ENCODE measurements at places on chromosomes 2 and 18.

- DNase-seq, result no peak
These were observed 11.2 kb downstream of the ASPRV1 start for GRCh38 chr2:69950241-69950640.

DNA sequence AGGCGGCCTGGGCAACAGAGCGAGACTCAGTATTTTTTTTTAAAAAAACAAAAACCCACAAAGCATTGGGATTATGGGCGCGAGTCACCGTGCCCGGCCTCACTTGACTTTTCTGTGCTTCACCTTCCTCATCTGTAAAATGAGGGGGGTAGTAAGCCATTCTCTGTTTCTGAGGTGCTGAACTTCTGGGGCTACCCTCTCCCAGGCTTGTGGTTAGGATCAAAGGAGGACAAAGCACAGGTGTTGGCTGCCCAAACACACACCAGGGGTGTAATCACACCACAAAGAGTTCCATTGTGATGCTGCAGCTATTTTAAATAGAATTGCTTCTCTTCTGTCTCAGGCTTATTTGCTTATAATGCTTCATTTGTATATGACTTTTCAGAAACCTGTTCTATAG, 35.8 kb upstream of the INHBB start:
- DNase-seq, result no peak

- DNase-seq, result no peak
These were observed 67.4 kb downstream of the SH3YL1 start for GRCh38 chr2:196406-196805.

GRCh38 chr18:38174594-38174993, 609.0 kb upstream of the CELF4 start:
- DNase-seq, result no peak

- no peak for DNase-seq
These were observed 114.4 kb upstream of the ACVR1C start for GRCh38 chr2:157743051-157743450.

- no peak for DNase-seq
These were observed 188.2 kb downstream of the PTH2R start for GRCh38 chr2:208594642-208595385.

- no peak for DNase-seq
These were observed 202.6 kb upstream of the ARL4C start for GRCh38 chr2:234699456-234699855.

DNA sequence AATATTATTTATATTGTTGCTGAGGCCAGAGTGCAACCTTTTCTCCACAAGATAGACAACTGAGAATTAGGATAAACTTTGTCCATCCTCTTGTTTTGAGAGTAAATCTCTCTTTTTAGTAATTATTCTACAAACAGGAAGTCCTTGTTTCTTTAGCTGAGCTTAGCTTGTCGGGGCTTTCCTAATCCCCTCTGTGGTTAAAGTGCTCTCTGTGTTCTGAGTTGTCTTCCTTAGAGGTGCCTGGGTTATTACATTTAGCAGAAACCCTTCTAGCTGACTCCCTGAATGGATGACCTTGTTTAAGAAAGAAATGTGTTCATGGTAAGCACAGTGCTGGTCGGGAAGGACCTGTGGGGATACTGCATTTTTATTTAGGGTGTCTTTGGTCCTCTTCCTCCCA, 12.7 kb downstream of the USP39 start:
- DNase-seq, result no peak

DNA sequence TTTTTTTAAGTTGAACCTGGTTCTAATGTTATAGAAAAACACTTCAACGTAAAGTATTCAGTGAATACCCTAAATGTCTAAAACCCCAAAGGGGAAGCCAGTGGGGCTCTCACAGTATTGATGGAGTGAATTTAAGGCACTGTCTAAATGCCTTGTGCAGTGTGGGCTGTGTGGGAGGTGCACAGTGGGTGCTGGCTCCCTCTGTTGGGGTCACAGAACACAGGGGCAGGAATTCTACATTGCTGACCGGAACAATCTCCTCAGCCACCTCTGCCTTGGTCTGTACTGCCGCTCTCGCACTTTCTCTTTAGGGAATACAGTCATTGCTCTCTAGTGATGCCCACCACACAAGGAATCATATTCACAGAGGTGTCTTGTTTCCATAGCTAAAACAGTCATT, 45.4 kb downstream of the SPRED2 start:
- no peak for DNase-seq

GRCh38 chr2:235860871-235861270, 307.3 kb downstream of the GBX2 start:
- no peak for DNase-seq

GRCh38 chr18:63936156-63936931, 12.8 kb upstream of the HMSD start:
- DNase-seq, result peak; percentile 24

DNA sequence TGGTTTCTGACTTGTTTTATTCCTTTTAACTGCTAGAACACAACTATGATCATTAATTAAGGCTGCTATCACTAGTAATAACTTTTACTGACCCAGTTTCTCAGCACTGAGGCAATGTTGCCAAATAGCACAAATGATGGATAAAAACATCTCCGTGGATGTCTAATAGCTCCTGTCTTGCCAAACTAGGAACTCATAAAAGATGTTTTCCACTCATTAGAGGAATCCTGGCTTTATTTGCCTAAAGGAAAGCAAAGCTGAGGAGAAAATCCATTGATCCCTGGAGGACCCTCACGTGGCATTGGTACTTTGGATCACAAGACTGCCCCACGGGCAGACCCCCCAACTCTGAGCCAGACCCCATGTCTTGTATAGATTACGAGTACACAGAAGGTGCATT, 96.1 kb upstream of the ZNF397 start:
- DNase-seq, result no peak

GRCh38 chr2:3131636-3132326, 245.8 kb downstream of the EIPR1 start:
- no peak for DNase-seq

DNA sequence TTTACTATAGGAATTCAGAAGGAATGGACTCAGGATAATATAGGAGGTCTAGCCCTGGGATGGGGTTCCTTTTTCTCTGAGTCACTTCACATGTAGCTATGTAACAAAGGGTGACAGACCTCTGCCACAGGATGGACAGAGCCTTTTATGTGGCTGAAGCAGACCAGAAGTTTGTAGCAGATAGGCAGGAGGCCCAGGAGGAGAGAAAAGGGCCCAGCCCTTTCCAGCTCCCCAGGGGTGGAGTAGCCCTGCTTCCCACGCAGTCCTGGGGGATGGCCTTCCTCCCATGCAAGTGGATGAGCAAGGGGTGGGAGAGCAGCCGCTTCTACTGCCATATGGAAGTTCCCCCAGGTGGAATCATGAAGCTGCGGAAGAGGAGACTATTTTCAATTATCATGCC, 40.3 kb downstream of the ARMC9 start:
- no peak for DNase-seq

DNA sequence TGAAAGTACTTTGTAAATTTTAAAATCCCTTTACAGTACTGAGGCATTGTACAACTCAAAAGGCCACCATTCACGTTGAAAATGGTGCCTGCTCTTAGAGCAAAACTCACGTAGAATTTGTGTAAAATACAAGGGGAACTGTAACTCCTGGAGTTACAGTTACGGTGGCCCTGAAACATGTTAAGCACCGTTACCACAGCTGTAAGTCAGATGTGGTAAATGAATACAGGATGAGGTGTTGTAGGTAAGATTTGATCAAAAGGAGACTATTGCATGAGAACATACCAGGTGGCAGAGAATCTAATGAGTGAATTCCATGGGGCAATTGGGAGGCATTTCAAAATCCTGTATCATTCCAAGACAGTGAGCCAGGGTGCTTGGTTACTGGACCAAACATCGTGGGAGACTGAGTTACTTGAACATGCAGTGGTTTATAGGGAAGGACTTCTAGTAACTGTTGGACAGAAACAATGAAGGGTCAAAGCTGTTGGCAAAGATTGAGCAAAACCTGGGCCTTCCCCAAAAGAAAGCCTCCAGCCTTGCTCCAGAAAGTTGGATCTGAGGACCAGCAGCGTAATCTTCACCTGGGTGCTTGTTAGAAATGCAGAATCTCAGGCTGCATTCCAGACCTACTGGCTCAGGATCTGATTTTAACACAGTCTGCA, 535.8 kb upstream of the POU3F3 start:
- no peak for DNase-seq

DNA sequence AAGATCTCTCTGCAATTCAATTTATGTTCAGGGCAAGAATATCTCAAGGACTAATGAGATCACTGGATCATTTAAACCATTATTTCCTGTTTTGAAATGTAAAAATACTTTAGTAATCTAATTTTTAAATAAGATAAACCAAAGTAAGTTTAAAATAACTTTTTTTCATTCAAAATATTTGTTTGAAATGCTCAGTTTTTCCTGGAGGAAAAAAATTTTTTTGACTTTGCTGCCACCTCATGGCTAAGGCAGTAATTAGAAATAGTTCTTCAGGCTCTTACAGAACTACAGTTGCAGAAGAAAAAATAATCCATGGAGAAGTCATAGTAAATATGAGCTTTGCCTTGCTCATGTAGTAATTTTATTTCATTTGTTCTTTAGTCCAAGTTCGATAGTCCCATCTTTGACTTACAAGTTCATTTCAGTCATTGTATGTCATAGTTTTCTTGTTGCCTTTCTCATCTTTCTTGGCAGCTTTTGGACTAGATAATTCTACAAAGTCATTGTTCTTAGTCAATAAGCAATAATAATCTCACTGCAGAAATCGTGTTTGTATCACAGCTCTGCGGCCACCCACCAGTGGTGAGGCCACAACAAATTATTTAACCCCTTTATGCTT, 127.4 kb downstream of the DPP4 start:
- DNase-seq, result no peak

- no peak for DNase-seq
These were observed 323.4 kb upstream of the RBMS1 start for GRCh38 chr2:160816916-160817499.

DNA sequence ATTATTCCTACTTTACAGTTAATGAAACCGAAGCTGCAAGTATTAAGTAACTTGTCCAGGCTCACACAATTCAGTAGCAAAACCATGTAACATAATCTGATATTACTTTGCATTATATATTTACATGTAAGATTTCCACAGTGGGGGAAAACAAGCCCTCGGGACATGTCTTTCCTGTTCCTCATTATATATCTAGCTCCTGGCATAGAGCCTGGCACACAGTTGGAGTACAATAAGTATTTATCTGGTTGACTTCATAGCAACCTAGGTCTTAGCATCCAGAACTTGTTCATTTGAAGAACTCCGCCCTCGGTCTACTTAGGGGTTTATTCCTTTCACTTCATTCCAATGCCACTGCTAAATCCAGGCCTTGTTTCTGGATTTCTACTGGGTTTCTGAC, 1.6 kb upstream of the RBM45 start:
- no peak for DNase-seq
